ENCODE measurements at places on chromosomes 12 and 14.

DNA sequence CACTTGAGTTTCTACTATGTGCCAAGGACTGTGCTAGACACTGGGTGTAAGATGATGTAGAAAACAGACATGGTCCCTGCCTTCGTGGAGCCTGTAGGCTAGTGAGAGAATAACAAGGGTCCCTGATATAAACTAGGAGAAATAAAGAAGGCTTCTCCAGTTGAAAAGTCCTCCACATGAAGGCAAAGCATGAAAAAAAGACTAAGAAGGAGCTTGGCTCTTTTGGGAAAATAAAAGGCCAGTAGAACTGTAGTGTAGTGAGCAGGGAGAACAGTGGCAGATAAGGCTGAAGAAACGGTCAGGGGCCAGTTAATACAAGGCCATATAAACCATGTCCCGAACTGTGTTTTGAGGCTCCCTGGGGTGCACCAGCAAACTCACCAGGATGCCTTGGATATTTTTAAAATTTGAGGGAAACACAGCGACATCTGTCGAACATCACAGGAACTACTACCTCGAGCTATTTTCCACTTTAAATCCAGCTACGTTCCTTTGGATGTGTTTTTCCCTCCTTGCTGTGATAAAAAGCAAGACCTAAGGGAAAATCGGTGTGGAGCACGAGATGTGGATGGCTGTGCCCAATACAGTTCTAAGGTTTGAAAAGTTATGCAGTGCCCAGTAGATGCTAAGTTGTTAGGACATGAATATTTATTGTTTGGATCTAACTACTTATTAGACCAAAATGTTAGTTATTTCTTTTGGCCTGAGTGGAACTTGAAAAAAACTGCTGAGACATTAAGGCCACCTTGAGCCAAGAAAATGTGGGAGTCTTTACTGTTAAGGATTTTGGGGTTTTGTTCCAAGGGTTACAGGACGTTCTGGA lies 8.5 kb upstream of the CFL2 start:
- DNase-seq: peak; percentile 59

GRCh38 chr14:52148371-52148770 lies 79.5 kb upstream of the NID2 start:
- no peak for DNase-seq

GRCh38 chr14:89534902-89535685 lies 118.1 kb upstream of the FOXN3 start:
- DNase-seq: no peak

- DNase-seq: no peak
Observed at GRCh38 chr12:95590775-95591174, 39.5 kb upstream of the USP44 start.

DNA sequence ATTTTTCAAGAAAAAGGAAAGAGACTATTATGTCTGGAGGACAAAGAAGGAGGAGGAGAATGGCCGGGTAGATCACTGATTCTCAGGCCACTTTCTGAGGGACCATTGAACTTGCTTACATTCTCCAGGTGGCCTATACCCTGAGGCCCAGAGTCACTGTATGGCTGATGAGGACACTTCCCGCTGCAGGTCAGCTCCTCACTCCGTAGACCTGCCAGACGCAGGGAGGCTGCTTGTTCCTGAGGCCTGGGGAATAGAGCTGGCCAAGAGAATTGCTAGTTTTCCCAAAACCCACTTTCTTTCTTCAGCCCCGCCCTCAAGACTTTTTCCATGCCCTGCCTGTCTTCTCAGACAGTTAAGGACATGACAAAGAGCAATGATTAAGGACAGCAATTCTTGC lies 510.5 kb upstream of the TBX3 start:
- no peak for DNase-seq
